ENCODE measurements at places on chromosomes 16 and 17.
A peak's percentile ranks its signal among the peaks of the same experiment; 100 is the strongest.

GRCh38 chr17:51045621-51046020 lies 75.0 kb downstream of the SPAG9 start:
- no peak for DNase-seq

DNA sequence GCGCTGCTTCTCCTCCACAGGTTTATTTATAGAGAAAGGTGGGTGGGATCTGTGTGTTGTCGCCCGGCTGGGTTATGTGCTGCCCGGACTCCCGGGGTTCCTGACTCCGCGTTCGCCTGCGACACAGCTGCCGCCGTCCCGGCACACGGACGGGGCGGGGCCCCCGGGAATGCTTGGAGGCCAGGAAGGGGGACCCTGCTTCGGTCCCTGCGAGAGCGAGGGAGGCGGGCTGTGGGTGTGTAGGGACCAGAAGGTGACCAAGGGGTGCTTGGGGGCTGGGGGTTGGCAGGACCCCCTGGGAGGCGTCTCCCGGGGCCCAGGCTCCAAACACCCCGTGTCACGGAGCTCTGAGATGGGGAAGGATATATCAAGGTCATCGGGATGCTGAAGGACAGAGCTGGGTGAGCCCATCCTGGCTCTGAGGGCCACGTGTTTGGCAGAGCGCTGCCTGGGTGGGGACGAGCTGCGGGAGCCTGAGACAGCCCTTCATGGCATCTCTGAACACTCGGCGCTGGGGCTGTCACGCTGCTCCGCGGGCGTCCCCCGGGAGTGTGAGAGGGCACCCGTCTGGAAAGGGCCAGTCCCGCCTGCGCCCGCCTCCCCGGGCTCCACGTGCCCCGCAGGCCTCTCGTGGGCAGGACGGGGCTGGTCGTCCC lies 4.2 kb downstream of the CACNA1H start:
- no peak for DNase-seq

- no peak for DNase-seq
These were observed 69.8 kb downstream of the CLEC16A start for GRCh38 chr16:11014136-11014535.

DNA sequence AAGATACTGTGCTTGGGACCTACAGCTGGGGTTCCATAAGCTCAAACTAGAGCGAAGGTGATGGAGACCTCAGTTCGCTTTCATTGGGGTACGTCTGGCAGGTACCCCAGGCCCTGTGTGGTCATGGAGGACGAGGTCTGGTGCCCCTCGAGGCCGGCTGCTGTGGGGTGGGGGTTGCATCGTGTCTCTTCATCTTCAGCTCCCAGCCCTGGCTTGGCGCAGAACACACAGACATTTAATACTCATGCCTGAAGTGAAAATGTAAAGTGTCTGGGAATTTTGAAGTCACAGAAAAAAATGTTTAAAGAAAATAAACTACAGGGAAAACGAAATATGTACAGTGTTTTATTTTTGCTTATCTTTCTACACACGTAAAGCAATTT lies 80.5 kb downstream of the TBC1D16 start:
- DNase-seq = no peak

DNA sequence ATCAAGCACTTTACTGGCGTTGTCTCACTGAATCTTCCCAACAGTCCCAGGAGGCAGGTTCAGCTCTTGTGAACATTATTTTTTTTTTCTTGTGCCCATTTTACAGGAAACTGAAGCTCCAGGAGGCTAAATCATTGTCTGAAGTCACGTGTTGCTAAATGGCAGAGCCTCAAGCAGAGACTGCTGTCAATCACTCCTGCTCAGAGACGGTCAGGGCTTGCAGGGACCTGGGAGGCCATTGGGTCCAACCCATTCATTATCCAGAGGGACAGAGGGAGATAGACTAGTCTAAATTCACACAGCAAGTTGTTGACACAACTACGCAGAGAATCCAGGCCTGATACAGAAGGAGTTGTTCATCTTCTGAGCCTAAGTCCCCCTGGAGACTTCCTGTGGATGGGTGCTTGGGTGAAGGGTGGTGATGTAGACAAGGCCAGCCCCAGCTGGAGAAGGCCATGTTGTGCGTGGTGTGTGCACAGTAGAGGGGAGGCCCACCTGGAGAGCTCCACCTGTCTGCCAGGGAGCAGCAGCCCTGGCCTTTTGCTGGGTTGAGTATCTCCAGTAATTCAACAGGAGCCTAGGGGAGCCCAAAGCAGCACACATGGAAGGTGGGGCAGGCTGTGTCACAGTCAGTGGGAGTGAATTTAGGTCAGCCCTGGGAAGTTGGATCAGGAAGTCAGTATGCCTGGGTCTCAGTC lies 24.3 kb upstream of the C1QL1 start:
- DNase-seq = no peak

DNA sequence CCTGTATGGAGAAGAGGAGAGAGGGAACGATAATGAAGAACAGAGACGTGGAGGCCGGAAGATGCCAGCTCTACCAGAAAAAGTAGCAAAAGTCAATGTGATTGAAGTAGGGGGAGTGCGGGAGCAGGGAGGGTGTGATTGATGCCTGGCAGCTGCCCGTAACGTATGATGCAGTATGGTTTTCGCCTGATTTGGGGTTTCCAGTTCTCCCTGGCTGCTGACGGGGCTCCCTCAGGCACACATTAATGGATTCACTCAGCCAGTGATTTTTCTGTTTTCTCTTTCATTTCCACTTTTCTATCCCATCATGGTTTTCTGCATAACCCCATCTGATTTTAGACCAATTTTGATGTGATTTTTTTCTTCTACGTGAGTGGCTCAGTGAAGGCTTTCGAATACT lies 62.1 kb downstream of the PRKCA start:
- DNase-seq = no peak

DNA sequence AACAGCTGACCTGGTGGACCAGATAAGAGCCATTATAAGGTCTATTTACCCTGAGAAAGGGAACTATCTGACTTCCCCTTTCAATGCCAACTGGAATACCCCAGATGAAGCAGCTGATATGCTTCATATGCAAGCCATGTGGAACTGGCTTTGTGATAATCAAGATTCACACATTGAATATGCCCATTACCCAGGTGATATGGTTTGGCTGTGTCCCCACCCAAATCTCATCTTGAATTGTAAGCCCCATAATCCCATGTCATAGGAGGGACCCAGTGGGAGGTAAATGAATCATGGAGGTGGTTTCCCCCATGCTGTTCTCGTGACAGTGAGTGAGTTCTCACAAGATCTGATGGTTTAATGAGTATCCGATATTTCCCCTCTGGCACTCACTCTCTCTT lies 42.1 kb downstream of the IKZF3 start:
- no peak for DNase-seq

GRCh38 chr17:27793906-27794569 lies 6.3 kb downstream of the NOS2 start:
- DNase-seq = no peak

GRCh38 chr17:76744747-76745146 lies 6.8 kb downstream of the MFSD11 start:
- DNase-seq = no peak

- no peak for DNase-seq
These were observed 263.4 kb downstream of the MRTFB start for GRCh38 chr16:14334366-14335080.

- no peak for DNase-seq
These were observed 19.8 kb upstream of the TIMP2 start for GRCh38 chr17:78944956-78945355.

DNA sequence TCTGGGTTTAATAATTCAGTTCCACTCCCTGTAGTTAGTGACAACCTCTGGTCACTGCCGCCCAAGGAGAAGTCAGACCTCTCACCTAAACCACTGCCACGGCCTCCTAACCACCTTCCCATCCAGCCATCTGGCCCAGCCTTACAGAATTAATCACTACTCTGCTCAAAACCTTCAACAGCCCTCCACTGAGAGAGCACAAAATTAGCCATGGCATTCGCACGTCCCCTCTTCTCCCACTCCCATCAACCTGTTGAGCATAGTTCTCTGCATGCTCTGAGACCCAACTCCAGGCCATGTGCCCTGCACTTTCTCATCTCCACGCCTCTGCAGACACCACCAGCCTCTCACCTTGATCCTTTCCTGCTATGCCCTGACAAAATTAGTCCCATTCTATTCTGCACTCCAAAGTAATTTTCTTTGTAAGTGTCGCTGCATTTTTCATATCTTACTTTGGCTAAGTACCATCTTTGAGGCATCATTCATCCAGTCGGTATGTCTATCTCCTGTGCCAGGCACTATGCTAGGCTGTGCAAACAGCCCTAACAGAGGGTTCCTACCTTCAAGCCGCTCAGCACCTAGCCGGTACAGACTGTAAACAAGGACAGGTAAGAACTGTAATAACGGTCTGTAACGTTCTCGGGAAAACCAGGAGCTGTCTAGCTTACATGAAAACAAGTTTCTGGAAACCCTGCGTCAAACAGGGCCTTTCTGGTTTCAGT lies 963 bp downstream of the COPRS start:
- no peak for DNase-seq

DNA sequence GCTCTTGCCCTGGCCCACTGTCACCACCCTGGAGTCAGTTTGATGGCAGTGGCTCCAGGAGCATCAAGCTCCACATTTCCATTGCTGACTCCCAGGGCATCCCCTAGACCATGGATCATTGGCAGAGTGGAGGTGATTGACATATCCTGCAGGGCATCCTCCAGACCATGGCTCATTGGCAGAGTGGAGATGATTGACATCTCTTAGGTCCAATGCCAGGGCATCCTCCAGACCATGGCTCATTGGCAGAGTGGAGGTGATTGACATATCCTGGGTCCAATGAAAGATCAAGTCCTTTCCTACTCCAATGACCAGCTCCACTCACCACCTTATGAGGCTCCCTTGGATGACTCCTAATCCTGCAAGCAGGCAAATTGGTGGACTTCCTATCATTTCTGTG lies 174.3 kb upstream of the NLRP1 start:
- DNase-seq = no peak

- DNase-seq = no peak
These were observed 36.9 kb downstream of the SNTB2 start for GRCh38 chr16:69223882-69224281.

- no peak for DNase-seq
These were observed 198.4 kb upstream of the SOX9 start for GRCh38 chr17:71922439-71922838.

DNA sequence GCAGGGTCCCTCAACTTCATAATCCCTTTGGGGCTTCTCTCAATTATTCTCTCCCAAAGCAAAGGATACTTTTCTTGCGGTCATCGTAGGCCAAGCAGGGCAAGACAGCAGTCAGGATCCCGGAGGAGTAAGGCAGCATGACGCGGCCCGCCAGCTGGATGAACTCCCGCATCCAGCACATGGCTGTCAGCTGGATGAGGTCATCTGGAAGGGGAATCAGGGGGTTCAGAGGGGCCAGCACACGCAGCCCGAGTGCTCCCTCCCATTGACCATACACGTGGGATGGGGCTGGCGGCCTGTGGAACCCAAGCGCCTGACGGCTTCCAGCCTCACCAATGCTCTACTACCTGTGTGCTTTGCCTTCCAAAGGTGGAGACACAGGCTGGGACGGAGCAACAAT lies 19.2 kb downstream of the VAC14 start:
- no peak for DNase-seq

DNA sequence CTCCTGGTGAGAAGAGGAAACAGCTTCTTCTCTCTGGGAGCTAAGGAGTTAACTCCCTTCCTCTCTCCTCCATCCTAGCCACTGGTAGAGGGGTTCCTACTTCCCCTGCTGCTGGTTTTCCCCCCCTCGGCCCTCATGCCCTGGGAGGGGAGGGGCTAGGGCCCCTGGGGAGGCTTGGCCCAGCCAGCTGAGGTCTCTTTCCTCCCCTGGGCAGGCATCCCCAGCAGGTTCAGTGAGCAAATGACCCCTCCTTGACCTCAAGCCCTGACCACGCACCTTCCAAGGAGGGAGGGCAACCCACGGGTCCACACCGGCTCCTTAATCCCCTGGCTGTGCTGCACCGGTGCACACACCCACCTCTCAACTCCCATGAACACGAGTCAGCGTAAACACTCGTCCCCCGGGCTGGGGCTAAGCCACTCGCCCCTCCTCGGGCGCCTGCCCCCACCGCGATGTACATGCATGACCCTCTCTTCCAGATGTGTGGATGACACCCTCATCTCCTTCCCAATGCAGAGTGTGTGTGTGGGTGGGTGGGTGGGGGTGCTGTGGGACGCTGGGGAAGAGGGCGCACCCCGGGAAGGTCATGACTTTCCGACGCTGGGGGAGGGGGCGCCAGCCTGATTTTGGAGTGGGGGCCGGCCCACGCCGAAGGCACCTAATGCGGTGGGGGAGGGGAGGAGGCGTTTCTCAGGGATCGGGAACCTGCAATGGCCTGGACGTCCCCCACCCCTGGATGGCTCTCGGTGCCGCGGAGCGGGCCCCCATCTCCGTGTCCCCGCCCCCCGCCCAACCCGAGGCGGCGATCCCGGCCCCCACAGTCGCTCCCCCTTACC lies 33.7 kb downstream of the SRCIN1 start:
- DNase-seq = no peak

DNA sequence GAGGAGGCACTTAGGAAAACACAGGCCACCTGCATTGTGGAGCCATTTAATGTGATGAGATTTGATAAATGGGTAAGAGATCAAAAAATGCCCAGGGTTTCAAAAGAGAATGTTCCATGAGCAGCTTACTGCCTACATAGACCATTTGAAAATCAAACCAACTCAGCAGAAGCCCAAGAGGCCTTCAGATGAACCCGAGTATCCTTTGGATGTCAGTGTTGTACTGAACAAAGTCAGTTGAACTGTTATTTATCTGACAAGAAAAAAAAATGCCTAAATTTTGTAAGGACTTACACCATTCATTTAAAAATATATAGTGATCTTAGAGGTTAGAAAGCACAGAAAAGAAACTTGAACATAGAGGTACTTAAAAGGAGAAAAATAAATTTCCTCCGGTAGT lies 381.7 kb downstream of the ZFHX3 start:
- DNase-seq = no peak

DNA sequence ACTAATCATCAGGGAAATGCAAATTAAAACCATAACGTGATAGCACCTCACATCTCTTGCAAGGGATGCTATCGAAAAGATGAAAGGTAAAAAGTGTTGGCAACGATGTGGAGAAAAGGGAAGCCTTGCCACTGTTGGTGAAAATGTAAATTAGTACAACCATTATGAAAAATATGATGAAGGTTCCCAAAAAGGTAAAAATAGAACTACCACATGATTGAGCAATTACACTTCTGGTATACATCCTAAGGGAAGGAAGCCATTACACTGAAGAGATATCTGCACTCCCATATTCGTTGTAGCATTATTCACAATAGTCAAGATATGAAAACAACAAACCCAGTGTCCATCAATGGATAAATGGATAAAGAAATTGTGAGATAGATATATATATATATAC lies 21.5 kb downstream of the ABCA10 start:
- DNase-seq = no peak

- peak; percentile 37 for DNase-seq
These were observed 70.8 kb downstream of the ABR start for GRCh38 chr17:1108765-1109605.

GRCh38 chr17:751269-752001 lies 629 bp downstream of the GEMIN4 start:
- DNase-seq = peak; percentile 54

DNA sequence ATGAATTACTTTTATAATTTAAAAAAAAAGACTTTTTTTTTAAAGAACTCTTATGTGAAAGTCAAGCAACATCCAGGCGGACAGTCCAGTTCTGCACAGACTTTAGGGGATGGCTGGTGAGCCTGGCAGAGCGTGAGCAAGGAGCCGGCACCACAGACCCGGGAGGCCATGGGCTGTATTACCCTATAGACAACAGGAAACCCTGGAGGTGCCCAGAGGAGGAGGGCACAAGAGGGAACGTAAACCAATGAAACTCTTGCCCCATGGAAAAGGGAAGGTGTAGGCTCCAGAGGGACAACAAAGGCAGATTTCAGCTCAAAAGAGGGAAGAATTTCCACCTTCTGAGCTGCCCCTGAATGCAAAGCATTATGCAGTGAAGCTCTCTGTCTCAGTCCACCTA lies 25.5 kb upstream of the RPH3AL start:
- no peak for DNase-seq

GRCh38 chr16:71865173-71865863 lies 18.7 kb downstream of the ZNF821 start:
- no peak for DNase-seq

Measured in stimulated activated CD4-positive, alpha-beta T cell treated with anti-CD3 and anti-CD28 coated beads, Interleukin-1b, Interleukin-23, amount 100 ng/mL, for 4 hours (primary cell).